ENCODE measurements at places on chromosomes 5 and 9.

DNA sequence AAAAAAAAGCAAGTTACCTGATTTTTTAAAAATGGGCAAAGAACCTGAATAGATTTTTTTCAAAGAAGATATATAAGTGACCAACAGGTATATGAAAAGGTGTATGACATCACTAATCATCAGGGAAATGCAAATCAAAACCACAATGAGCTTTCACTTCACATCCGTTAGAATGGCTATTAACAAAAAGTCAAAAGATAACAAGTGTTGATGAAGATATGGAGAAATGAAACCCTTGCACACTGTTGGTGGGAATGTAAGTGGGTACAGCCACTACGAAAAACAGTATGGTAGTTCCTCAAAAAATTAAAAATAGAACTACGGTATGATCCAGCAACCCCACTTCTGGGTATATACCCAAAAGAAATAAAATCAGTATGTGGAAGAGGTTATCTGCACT, 134.8 kb downstream of the UGCG start:
- no peak for DNase-seq

GRCh38 chr5:150574818-150575547, 65.5 kb upstream of the SYNPO start:
- DNase-seq = peak; percentile 83

DNA sequence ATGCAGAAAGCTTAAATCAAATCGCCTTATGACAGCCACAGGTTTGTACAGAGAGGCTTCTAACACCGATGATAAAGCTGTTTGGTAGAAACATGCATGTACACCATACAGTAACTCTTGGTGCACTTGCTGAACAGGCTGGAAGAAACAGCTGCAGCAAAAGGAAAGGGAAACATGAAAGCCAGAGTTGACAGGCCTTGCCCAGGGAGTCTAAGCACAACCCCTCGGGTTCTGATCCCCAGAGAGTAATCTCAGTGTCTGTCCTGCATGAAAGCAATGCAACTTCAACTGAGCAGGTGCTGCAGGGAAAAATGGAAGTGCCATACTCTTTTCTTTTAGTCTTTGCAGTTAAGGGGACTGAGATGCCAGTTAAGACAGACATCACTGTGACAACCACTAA, 419.9 kb downstream of the BNC2 start:
- DNase-seq = no peak

DNA sequence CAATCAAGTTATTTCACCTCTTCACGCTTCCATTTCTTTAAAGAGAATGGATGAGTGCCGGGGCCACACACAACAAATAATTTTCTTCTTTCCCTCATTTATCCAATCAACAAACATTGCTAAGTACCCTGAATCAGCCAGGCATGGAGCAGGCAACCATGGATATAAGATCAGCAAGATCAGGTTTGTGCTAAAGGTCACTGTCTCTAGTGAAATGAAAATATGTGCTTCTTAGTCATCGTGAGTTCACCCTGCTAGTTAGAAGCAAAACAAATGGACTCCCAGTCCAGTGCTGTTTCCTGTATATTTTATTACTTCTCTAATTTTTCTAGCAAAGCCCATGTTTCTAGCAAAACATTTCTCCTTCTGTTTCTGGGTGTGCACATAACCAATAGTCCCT, 629.2 kb downstream of the BNC2 start:
- DNase-seq = no peak

- DNase-seq = peak; percentile 16
These were observed 1.3 kb downstream of the DMRT1 start for GRCh38 chr9:842635-843426.

DNA sequence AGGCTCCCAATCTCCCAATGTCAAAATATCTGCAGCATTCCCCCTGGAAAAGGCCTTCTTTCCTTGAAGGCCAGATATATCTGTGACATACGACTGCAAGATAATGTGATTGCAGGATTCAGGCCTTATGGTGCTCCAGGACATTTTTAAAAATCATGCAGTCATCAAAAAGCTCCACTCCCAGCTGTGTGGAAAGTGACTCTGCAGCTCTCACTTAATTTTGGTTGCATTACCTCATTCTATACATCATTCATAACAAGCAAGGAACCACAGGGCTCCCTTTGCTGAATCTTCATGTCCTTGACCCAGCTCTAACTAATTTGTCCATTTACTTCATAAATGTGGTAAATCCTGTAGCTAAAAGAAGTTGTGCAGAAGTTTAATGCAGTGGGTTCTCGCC, 386.2 kb upstream of the SLC30A5 start:
- DNase-seq = no peak

GRCh38 chr5:171992305-171992704, 14.1 kb downstream of the FBXW11 start:
- DNase-seq = no peak

DNA sequence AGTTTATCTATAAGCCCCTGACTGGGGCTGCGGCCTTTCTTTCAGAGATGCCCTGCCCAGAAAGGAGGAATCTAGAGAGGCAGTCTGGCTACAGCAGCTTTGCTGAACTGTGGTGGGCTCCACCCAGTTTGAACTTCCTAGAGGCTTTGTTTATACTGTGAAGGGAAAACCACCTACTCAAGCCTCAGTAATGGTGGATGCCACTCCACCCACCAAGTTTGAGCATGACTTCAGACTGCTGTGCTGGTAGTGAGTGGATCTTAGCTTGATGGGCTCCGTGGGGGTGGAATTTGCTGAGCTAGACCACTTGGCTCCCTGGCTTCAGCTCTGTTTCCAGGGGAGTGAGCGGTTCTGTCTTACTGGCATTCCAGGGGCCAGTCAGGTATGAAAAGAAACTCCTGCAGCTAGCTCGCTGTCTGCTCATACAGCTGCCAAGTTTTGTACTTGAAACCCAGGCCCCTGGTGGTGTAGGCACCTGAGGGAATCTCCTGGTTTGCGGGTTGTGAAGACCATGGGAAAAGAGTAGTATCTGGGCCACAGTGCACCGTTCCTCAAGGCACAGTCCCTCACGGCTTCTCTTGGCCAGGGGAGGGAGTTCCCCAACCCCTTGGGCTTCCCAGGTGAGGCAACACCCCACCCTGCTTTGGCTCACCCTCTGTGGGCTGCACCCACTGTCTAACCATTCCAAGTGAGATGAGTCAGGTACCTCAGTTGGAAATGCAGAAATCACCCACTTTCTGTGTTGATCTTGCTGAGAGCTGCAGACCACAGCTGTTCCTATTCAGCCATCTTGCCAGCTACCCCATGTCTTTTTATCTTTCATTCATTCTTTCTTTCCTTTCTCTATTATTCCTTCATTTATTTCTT, 211.8 kb upstream of the C9orf72 start:
- no peak for DNase-seq

DNA sequence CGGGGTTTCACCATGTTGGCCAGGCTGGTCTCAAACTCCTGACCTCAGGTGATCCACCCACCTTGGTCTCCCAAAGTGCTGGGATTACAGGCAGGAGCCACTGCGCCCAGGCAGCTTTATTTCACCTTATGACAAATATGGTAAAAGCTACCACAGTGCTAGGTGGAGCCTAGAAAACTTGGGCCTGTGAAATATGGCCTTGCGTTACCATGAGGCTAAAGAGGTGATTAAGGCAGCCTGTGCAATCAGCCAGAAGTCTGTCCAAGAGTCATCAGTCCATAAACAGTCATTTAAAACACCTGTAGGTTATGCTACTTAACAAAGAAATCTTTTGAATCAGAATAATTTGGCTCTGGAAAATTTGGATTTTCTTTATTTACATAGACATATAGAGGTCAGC, 114.8 kb upstream of the ANKH start:
- DNase-seq = no peak

DNA sequence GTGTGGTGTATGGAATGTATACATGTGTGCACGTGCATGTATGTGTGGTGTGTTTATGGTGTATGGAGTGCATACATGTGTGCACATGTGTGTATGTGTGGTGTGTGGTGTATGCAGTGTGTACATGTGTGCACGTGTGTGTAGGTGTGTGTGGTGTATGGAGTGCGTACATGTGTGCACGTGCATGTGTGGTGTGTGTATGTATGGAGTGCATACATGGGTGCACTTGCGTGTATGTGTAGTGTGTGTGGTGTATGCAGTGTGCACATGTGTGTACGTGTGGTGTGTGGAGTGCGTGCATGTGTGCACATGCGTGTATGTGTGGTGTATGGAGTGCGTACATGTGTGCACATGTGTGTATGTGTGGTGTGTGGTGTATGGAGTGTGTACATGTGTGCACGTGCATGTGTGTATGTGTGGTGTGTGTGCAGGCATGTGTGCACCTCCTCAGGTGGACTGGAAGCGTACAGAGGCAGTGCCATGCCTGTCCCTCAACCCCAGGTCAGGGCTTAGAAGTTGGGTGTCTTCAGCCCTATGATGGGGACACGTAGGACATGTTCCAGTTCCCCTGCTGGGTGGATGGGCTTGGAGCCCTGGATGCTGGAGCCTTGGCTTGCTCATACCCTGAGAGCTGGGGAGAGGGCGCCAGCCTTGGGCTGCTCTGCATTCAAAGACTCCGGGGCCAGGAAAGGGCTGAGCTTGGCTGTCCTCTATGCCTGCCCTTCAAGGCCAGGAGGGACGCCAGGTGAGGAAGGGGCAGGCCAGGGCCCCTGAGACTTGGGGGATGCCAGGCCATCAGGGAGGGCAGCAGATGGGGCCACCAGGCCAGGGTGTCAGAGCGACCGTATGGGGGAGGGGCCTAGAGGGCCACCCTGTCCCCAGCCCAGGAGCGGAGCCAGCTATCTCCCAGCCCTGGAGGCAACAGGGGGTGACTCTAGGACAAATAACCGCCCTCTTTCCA, 12.2 kb downstream of the MYMK start:
- no peak for DNase-seq

DNA sequence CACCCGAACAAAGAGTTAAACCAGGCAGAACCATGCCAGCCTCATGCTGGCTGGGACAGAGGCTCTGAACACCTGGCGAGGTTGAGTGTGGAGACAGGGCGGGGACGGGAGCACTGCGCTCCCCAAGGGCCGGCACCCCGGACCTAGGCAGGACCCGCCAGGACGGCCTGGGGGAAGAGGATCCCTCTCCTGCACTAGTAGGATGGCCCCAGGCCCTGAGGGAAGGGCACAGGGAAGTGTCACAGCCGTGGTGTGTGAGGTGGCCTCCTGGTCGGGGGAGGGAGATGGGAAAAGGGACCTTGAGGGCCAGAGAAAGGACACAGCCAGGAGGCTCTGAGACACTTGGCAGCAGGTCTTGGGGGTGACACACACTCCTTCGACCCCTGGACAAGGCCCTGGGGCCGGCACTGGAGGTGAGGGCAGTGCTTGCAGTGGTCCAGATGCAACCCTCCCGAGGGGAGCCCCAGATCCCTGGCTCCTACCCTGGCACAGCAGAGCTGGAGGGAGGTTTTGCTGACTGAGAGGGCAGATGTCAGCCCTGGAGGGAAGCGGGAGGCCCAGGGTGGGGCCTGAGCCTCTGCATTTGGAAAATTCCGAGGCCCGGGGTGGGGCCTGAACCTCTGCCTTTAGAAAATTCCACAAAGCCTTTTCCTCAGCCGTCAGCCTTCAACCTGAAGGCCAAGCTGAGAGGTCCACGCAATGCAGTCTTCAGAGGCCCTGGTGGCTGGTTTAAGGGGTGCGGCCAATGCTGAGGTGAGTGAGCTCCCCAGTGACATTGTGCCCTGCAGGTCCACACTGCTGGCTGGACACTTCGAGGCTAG, 24.8 kb upstream of the TERT start:
- DNase-seq = peak; percentile 18

DNA sequence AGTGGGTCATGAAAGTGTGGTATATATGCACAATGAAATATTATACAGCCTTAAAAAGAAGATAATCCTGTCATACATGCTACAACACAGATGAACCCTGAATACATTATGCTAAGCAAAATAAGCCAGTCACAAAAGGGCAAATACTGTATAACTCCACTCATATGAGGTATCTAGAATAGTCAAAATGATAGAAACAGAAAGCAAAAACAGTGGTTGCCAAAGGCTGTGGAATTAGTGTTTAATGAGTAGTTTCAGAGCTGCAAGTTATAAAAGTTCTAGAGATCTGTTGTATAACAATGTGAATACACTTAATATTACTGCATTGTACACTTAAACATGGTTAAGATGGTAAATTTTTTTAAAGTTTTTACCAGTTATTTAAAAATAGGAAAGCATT, 135.0 kb downstream of the OXCT1 start:
- no peak for DNase-seq

GRCh38 chr5:142902186-142902965, 132.2 kb downstream of the ARHGAP26 start:
- DNase-seq = peak; percentile 44

DNA sequence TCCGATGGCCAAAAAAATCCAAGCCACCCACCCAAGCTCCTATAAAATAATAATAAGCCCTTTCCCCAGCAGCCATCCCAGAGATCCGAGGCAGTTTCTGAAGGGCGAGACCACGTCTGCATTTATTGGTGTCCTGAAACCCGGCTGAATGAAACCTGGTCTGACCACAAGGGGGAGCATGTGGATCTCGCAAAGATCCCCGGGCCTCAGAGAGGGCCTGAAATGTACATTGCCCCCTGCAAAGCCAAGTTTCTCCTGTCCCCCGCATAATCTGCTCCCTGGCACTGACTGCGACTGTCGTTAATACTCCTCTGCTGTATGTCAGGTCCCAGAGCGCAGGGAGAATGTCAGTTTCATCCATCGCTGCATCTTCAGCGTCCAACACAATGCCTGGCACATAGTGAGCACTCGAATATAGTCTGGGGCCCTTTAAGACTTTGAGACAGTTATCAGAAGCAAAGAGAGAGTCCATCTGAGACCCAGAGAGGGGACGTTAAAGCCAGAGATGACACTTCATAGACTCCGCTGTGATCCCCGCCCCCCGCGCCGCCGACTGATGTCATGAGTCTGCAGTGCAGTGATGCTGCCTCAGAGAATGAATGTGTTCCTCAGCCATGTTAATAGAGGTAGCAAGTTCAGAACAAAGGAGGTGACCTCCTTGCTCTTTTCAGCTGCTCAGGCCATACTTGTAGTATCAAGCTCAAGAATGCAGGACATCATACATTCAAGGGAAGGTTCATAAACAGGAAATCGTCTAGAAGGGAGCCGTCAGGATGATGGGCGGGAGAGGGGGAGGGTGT, 74.5 kb upstream of the BARHL1 start:
- peak; percentile 75 for DNase-seq

DNA sequence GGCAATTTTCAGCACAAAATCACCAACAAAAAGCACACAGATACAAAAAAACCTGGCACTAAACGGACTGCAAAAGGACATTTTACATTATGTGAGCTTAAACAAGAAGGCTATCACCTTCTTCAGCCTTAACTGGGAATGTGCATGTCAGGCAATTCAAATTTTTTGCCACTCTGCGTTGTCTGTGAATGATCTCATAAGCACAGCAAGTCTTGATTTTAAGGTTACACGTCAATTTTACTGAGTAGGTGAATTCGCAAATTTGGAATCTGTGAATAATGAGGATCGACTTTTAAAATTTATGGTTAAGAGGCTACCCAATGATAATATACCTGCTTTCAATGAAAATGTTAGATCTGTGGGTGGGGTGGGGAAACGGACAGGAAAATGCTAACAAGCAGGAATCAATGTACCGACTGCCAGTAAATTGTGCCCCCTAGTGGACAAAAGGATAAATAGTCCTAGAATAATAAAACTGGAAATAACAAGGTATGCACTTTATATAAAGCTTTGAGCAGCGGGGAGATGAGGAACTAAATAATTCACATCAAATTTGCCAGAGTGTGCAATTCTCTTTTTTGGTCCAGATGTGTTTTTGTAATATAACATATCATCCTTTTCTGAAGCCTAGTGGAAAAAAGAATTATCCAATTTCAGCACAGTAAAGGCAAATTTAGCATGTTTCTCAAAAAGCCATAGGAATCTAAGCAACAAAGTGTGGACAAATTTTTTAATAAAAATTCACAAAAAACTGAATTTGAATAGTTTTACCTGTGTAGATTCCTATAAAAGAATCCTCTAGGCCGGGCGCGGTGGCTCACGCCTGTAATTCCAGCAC, 20.5 kb downstream of the EQTN start:
- no peak for DNase-seq

All from right hindlimb (tissue), 1 donor.